ENCODE measurements at places on chromosomes 16 and 17. TPM values are rescaled to one million over a fixed set of nuclear protein-coding genes. Genes with fewer than 3 reads are reported as not detected.

The KRTAP1-1 gene
- total RNA-seq = not detected

The PPM1E gene
- total RNA-seq = 0.26 TPM

The TEX2 gene
- total RNA-seq = 23.0 TPM

The TNFRSF17 gene
- total RNA-seq = not detected

The YBX2 gene
- 0.26 TPM for total RNA-seq

The ACSM3 gene
- total RNA-seq = 4.6 TPM

All from bronchial epithelial cell (primary cell).